ENCODE measurements at places on chromosomes 4 and X. TPM values are rescaled to one million over a fixed set of nuclear protein-coding genes. Genes with fewer than 3 reads are reported as not detected.

GRCh38 chr4:17577665-17578481 is 875 bp downstream of the LAP3 start:
- peaks cover 24% of the 10 kb centered on the region for H3K36me3 ChIP-seq
- H3K4me1 ChIP-seq, result peaks cover 41% of the 10 kb centered on the region
- peak overlapping the region; percentile 88 for H3K4me3 ChIP-seq

DNA sequence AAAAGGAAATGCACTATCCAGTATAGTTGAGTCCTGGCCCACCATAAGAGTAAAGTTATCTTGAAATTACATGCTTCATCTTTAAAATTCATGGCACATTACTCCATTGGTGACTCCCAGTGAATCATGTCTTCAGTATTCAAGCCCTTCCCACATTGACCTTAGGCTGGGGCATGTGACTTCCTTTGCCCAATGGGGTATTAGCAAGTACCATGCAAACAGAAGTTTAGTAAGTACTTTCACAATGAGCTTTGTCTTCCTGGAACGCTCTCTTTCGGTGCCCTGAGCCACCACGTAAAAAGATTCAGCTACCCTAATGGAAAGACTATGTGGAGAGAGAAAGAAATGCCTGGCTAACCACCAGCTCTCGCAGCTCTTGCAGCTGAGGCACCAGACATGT is 235.4 kb downstream of the HNRNPD start:
- H3K4me3 ChIP-seq, result no peak overlapping the region
- no peak overlapping the region for H3K27ac ChIP-seq
- H3K27me3 ChIP-seq, result no peaks in the 10 kb centered on the region
- no peak for DNase-seq

- no peak overlapping the region for H3K27ac ChIP-seq
- no peaks in the 10 kb centered on the region for H3K4me1 ChIP-seq
- no peaks in the 10 kb centered on the region for H3K36me3 ChIP-seq
- no peak overlapping the region for H3K4me3 ChIP-seq
- H3K27me3 ChIP-seq, result no peaks in the 10 kb centered on the region
These were observed 9.6 kb downstream of the DRP2 start for GRCh38 chrX:101229170-101229569.

DNA sequence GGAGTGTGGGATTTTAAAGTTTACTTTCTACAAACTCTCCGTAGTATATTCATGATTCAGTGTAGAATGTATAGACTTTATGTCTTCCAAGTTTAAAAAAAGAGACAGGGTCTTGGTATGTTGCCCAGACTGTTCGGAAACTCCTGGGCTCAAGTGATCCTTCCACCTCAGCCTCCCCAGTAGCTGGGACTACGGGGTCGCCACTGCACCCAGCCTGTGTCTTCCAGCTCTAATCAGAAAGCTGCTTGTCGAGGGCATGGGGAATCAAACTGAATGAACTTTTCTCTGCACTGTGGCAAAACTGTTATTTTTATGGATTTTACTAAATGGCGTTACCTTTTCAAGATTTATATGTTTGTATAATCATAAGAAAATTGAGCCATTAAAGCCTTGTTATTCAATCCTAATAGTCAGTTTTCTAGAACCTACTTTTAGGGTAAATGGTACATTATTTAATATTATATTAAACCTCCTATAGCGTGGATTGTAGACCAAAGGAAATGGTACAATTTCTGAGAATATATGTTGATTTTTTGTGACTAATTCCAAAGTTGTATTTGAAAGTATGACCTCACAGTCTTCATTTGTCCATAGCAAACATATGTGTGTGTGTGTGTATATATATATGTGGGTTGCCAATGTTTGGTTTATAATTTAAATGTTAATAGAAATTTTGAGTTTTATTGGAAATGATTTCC is 1.1 kb downstream of the BLOC1S4 start:
- no peaks in the 10 kb centered on the region for H3K27me3 ChIP-seq
- H3K36me3 ChIP-seq, result no peaks in the 10 kb centered on the region

- H3K4me1 ChIP-seq, result peaks cover 13% of the 10 kb centered on the region
- no peak for DNase-seq
- H3K36me3 ChIP-seq, result no peaks in the 10 kb centered on the region
- H3K4me3 ChIP-seq, result no peak overlapping the region
These were observed 83.3 kb downstream of the HPRT1 start for GRCh38 chrX:134543288-134543687.

DNA sequence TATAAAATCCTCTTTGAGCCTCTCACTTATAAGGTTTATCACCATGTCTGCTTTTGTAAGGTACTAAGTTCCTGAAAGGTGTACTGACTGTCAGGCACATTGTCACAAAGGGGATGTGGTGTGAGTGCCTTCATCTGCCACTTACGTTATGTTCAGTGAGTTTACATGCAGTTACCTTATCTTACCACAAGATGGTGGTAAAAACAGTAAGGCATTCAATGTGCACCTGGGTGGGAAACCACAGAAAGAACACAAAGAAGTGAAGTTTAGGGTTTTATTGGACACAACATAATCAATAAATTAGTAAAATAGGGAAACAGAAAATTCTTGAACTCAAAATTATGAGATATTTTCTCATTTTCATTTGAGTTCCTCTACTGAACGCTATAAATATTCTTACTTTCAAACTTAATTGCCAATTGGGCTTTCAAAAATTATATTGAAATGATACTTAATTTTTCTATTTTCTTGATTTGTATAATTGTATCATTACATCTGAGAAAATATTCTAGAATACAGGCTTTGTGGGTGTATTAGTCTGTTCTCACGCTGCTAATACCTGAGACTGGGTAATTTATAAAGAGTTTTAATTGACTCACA is 650.8 kb downstream of the PCDH7 start:
- no peaks in the 10 kb centered on the region for H3K4me1 ChIP-seq
- H3K27me3 ChIP-seq, result no peaks in the 10 kb centered on the region

- DNase-seq, result no peak
- H3K4me1 ChIP-seq, result no peaks in the 10 kb centered on the region
- H3K36me3 ChIP-seq, result no peaks in the 10 kb centered on the region
- H3K27me3 ChIP-seq, result no peaks in the 10 kb centered on the region
- H3K27ac ChIP-seq, result no peak overlapping the region
- no peak overlapping the region for H3K4me3 ChIP-seq
These were observed 649.6 kb upstream of the NDST4 start for GRCh38 chr4:115763051-115763450.

- no peak overlapping the region for H3K4me3 ChIP-seq
- no peaks in the 10 kb centered on the region for H3K4me1 ChIP-seq
- H3K36me3 ChIP-seq, result no peaks in the 10 kb centered on the region
- no peak for DNase-seq
These were observed 31.2 kb downstream of the RS1 start for GRCh38 chrX:18640686-18641085.

The XIAP gene
- 30.5 TPM for total RNA-seq

DNA sequence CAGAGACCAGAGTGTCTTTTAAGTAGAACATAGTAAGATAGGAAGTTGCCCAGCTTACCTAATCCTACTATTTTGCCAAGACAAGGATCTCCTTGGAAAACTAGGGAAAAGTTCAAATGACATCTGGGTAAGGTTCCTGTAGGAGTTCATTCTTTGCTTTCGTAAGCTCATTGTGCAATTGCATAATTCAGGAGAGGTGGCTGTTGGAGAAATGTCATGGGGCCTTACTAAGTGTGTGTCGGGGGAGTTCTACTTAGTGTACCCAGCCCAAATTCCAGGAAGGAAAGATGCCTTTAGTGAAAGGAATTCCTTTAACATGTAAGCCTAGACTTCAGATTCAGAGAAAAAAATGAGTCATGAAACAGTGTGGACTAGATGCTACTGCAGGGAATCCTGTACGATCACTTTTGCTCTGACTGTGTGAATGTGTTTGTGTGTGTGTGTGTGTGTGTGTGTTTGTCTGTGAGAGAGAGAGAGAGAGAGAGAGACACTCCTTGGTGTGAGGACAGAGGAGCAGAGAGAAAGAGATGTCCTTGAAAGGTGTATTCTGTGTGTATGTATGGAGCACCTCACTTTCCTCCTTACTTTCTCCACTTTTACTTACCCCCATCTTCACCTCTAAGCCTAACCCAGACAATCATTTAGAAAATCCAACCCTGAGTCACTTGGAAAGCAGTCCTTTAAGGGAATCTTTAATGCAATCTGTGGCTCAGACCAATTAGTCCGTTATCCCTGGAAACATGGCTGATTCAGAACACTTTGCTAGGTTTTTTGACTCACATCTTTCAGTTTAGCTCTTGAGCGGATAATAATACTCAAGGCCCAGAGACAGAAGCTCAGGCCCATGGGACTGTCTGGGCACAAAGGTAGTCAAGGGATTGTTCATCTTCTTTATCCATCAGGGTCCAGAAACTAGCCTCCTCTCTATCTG is 114.5 kb upstream of the ACSL4 start:
- no peaks in the 10 kb centered on the region for H3K36me3 ChIP-seq
- H3K27ac ChIP-seq, result no peak overlapping the region
- no peak for DNase-seq
- H3K4me3 ChIP-seq, result no peak overlapping the region
- H3K4me1 ChIP-seq, result no peaks in the 10 kb centered on the region

The FAM9A gene
- not detected for total RNA-seq

The JCHAIN gene
- total RNA-seq, result 2.1 TPM

- H3K27ac ChIP-seq, result no peak overlapping the region
- H3K27me3 ChIP-seq, result no peaks in the 10 kb centered on the region
- no peak for DNase-seq
- H3K4me1 ChIP-seq, result no peaks in the 10 kb centered on the region
- no peaks in the 10 kb centered on the region for H3K36me3 ChIP-seq
- no peak overlapping the region for H3K4me3 ChIP-seq
These were observed 937.6 kb upstream of the SLIT2 start for GRCh38 chr4:19314116-19314515.

- peak overlapping the region; percentile 69 for H3K27ac ChIP-seq
- H3K4me1 ChIP-seq, result peaks cover 83% of the 10 kb centered on the region
- no peaks in the 10 kb centered on the region for H3K27me3 ChIP-seq
- DNase-seq, result no peak
- H3K4me3 ChIP-seq, result no peak overlapping the region
These were observed 76.7 kb downstream of the AFF1 start for GRCh38 chr4:87011340-87012034.

DNA sequence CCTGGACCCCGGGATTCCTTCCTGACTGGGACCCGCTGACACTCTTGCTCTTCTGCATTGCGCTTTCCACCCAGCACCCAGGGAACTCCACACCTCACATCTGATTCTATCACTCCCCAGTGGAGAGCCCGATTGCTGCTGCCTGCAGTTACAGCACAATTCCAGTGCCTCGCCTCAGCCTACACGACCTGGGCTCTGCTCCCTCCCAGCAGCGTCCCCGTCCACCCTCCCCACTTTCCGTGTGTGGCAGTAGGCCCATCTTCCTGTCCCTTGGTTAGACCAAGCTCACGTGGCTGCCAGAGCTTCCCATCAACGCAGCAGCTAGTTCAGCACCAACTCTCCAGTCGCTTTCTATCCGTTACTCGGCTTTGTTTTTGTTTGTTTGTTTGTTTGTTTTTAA is 66.6 kb upstream of the SORBS2 start:
- no peak for DNase-seq
- no peaks in the 10 kb centered on the region for H3K36me3 ChIP-seq
- no peaks in the 10 kb centered on the region for H3K27me3 ChIP-seq

The DNAJB14 gene
- total RNA-seq, result 28.5 TPM

GRCh38 chrX:69388526-69388925 is 115.6 kb upstream of the NALF2 start:
- no peaks in the 10 kb centered on the region for H3K36me3 ChIP-seq
- DNase-seq, result no peak
- H3K4me1 ChIP-seq, result no peaks in the 10 kb centered on the region
- no peak overlapping the region for H3K27ac ChIP-seq
- H3K4me3 ChIP-seq, result no peak overlapping the region

- H3K36me3 ChIP-seq, result no peaks in the 10 kb centered on the region
- H3K27ac ChIP-seq, result no peak overlapping the region
- H3K27me3 ChIP-seq, result no peaks in the 10 kb centered on the region
These were observed 374.7 kb downstream of the ANKRD50 start for GRCh38 chr4:124337874-124338273.

The NALF2 gene
- total RNA-seq, result 0.84 TPM

- no peaks in the 10 kb centered on the region for H3K27me3 ChIP-seq
- no peaks in the 10 kb centered on the region for H3K4me1 ChIP-seq
- DNase-seq, result no peak
- no peak overlapping the region for H3K4me3 ChIP-seq
- no peak overlapping the region for H3K27ac ChIP-seq
- H3K36me3 ChIP-seq, result no peaks in the 10 kb centered on the region
These were observed 367.9 kb upstream of the SPOCK3 start for GRCh38 chr4:167602157-167602556.

The CSN1S1 gene
- total RNA-seq, result not detected

GRCh38 chr4:35966566-35966965 is 277.7 kb downstream of the ARAP2 start:
- H3K27me3 ChIP-seq, result no peaks in the 10 kb centered on the region
- no peaks in the 10 kb centered on the region for H3K36me3 ChIP-seq
- no peak overlapping the region for H3K27ac ChIP-seq
- H3K4me1 ChIP-seq, result no peaks in the 10 kb centered on the region

The CLCN5 gene
- total RNA-seq, result 4.4 TPM

DNA sequence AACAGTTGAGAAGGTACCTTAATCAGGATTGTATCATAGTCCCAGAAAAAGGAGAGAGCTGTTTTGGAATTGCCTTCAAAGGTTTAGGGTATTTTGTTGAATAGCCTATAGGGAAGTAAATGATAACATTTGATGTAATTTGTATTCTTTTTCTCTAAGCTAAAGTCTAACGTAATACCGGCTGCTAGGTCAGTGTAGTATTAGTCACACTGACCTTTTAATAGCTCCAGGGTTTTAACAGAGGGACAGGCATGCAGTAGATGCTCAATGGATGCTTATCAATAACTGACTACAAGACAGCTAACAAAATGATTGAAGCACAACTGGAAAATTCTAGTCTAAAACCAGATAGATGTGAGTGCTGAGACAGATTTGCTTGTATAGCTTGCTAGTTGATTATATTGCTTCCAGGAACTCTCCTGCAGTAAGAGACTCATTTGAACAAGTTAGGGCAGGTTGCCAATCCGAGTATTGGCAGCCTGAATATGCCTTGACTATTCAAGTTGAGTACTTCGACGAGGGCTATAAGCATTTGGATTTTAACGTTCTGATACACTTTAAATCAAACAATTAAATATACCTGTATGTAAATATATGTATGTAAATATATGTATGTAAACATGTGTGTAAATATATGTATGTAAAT is 16.5 kb upstream of the PNPLA4 start:
- H3K4me3 ChIP-seq, result no peak overlapping the region
- H3K4me1 ChIP-seq, result no peaks in the 10 kb centered on the region
- no peak for DNase-seq

- DNase-seq, result no peak
- peaks cover 11% of the 10 kb centered on the region for H3K4me1 ChIP-seq
- no peak overlapping the region for H3K4me3 ChIP-seq
- no peaks in the 10 kb centered on the region for H3K27me3 ChIP-seq
- no peak overlapping the region for H3K27ac ChIP-seq
These were observed 52.4 kb downstream of the SCFD2 start for GRCh38 chr4:53313510-53313909.

The PPP4R3C gene
- not detected for total RNA-seq

DNA sequence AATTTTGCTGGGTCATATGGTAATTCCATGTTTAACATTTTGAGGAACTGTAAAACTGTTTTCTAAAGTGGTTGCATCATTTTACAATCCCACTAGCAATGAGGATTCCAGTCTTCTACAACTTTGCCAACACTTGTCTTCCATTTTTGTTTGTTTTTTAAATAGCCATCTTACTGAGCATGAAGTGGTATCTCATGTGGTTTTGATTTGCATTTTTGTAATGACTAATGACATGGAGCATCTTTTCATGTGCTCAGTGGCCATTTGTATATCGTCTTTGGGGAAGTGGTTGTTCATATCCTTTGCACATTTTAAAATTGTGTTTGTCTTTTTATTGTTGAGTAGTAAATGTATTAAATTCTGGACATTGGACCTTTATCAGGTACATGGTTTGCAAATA is 94.7 kb downstream of the TMEM131L start:
- H3K4me1 ChIP-seq, result peaks cover 14% of the 10 kb centered on the region
- H3K36me3 ChIP-seq, result no peaks in the 10 kb centered on the region
- peak; percentile 26 for DNase-seq
- H3K27me3 ChIP-seq, result no peaks in the 10 kb centered on the region
- no peak overlapping the region for H3K27ac ChIP-seq

Measured in esophagus muscularis mucosa (tissue), 4 donors.